ENCODE measurements at places on chromosomes 2 and 18.

- no peak for DNase-seq
These were observed 17.9 kb upstream of the ANKRD44 start for GRCh38 chr2:197328461-197328860.

DNA sequence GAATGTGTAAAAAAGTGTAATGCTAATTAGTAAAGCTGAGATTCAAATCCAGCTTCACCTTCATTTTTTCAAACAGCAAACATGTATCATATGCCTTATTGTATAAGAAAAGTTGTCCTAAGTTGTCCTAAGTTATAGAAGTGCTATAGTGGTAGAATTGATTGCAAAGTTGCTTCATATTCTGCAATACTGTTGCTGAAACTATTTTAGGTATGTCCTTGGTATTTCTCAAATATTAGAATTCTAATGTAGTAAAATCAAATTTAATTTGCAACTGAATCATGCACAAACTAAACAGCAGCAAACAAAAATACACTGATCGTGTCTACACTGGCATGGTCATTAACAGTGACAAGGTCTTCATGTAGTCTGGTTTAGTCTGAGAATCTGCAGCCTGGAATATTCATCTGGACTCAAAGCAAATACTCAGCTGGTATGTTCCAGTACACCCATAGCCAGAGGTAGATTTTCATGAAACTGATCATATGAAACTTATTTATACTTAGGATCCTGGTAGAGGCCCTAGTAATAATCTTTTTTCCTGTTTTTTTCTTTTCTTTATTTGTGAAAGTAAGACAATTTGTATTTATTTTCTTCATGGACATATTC is 555.6 kb upstream of the ZEB2 start:
- DNase-seq, result no peak

GRCh38 chr2:187509667-187510417 is 44.4 kb downstream of the TFPI start:
- DNase-seq, result no peak

- peak; percentile 91 for DNase-seq
These were observed 39.2 kb downstream of the DPYSL5 start for GRCh38 chr2:26887151-26887550.

DNA sequence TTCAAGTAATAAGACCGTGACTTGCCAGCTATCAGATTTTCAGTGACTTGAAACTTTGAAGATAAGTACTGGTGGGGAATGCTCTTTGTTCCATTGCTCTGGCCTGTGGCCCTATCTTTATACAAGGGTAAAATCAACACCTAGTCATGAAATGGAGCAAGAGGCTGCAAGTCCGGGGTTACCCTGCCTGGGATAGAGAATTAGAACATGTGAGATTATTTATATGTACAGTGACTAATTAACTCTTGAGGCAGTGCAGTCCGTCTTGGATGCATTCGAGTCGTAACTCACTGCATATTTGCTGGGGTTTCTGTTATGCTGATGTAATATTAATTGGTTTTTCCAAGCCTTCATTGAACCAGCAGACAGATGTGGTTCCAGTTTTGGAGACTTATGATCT is 105.8 kb upstream of the LYPD6 start:
- DNase-seq, result no peak

GRCh38 chr2:121189011-121189410 is 96.0 kb downstream of the TFCP2L1 start:
- DNase-seq, result peak; percentile 88

- no peak for DNase-seq
These were observed 195.5 kb downstream of the CDCA7 start for GRCh38 chr2:173550143-173550542.

DNA sequence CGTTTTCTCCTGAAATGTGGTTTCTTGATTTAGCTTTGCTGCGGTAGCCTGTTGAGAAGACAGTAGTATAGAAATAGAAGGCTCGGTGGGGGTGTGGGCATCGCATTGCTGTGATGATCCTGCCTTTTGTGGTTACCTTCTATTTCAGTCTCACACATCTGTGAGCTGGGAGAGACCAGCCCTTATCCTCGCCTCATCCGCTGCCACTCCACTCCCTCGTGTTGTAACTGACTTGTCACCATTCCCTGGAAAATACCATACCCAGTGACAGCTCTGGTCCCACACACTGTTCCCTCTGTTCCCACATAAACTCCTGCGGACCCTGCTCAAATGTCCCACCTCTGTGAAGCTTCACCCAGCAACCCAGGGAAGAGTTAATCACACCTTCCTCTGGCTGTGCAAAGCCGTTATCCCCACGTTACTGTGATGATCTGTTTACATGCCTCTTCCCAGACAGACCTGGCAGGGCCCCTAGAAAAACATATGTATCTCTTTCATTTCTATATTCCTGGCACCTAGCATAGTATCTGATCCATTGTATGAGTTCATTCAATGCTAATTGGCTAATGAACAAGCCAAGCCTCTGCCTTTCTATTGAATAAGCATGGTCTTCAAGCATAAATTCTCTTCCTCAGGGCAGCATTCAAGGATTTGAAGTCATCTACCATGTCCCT is 114.6 kb downstream of the MAPK4 start:
- no peak for DNase-seq

DNA sequence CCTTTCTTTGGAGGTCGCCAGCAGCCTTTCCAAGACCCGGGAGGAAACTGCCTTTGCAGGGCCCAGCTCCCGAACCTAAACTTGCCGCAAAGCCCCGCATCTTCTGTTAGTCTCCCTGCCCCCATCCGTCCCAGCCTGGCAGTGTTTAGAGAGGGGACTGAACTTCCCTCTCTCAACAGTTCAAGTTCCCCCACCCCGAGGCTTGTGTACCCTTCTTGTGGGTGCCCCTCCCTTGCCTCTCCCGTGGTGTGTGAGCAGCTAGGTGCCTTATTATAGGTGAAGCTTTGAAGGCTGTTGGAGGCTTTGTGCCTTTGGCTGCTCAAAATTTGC is 1.4 kb downstream of the LBH start:
- no peak for DNase-seq

- peak; percentile 27 for DNase-seq
These were observed 8.5 kb downstream of the FAM117B start for GRCh38 chr2:202643012-202643858.

- DNase-seq, result no peak
These were observed 47.7 kb downstream of the MAP3K19 start for GRCh38 chr2:134999521-134999920.

DNA sequence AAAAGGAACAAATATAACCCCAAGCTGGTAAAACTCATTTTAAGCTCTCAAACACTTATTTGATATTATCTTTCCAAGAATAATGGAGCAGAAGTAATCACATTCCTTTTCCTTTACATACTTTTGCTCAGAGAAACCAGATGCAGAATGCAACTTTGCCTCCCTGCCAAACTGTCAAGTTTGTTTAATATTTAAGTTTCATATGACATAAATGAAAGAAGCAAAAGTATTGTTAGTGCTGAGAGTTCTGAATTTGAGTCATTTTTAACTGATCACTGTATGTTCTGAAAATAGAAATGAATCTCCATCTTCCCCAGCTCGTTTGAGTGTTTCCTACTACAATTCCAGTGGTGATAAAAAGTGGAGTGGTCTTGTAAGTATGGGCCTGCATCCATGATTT is 423.4 kb downstream of the PID1 start:
- no peak for DNase-seq

DNA sequence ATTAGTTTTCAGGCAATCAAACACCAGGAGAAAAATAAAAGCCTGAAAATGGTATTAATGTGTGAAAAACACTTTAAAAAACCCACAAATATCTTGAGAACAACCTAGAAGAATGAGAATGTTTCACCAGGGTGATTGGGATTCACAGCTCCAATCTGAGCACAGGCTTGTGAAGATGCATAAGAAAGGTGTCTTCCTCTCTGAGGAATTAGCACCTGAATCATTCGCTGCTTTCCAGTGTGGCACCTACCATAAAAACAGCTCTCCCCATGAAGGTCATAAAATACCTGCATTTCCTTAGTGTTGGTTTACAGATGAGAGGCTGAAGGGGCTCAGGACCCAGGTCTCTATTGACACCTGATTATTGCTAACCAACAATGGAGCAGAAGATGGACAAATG is 499.7 kb upstream of the KLHL29 start:
- DNase-seq, result no peak

- peak; percentile 21 for DNase-seq
These were observed 200.8 kb upstream of the SIX3 start for GRCh38 chr2:44740678-44741077.

GRCh38 chr2:47815764-47816163 is 32.8 kb downstream of the MSH6 start:
- no peak for DNase-seq

DNA sequence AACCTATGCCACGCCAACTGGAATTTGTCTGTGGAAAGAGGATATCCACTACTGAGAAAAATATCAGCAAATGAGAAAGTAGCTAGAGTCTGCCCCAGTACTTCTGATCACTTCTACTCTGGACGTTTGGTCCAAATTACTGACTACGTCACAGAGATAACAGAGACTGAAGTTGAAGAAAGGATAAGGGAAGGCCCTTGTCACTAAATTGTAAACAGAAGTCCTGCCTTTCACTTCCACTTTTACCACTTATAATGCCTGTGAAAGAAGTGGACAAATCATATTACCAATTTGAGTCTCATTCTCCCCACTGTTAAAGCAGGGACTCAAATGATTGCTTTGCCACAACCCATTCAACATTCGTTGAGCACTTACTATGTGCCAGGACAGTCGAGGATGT is 173.9 kb upstream of the ERBB4 start:
- no peak for DNase-seq

DNA sequence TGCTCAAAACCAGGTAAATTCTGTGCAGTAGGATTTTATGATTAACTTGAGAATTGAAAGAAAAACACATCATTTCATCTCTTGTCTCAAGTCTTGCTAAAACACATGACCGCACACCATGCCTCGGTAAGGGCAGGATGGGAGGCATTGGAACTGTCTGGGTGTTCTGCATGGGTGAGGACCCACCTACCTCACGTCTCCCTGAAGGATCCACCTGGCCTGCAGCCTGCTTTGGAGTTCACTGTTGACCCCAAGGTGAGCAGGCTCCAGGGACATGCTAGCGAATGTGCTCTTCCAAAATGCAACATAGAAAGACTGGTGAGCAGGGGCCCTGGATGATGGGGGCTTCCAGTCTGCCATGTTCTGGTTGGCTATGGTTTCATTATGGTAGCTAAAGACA is 131.5 kb downstream of the NCK2 start:
- DNase-seq, result no peak

- no peak for DNase-seq
These were observed 609 bp downstream of the SIGLEC15 start for GRCh38 chr18:45826084-45826483.

DNA sequence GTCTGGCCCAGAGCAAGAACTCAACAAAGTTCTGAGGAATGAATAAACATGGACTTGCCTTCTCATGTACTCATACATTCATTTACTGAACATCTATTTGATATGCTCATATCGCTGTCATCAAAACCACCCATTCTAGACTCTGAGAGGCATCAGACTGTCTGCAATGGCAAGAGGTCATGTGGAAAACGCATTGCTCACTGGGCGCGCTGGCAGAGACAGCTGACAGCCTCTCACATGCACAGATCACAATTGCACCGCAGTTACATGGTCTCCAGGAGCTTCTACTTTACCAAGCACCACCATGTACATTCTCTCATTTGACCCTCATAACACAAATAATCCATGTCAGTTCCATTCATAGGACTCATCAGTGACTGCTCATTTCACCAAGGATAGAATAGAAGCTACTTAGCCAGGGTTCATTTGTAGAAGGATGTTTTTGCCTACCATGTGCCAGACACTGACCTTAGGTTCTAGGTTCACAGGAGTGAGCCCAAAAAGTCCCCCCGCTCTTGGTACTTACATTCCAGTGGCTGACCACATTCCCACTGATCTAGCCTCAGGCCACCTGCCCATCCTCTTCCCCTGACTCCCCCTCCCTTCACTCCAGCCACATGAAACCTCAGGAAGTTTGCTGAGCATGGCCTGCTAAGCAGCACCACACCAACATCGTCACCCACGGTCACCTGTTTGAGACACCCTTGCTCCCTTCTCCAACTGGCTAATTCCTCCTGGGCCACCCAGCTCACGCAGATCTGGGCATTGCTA is 6.1 kb downstream of the FAM124B start:
- DNase-seq, result no peak

GRCh38 chr2:130987519-130988425 is 105.5 kb downstream of the FAM168B start:
- no peak for DNase-seq

DNA sequence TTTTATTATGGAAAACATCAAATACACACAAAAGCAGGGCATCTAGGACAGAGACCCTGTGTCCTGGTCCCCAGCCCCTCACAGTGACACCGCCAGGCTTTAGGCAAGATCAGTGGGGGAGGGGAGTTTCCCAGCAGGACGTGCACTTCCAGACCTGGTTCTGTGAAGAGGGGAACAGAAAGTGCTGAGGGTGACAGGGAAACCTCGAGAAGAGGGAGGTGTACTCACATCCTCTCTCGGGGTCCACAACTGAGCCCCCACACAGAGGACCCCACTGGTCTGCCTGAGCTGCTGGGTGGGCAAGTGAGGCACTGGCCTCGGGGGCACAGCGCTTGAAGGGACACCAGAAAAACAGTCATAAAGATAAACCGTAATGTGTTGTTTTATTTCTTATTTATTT is 4.4 kb upstream of the GPR35 start:
- no peak for DNase-seq

- no peak for DNase-seq
These were observed 1.8 kb upstream of the ID2 start for GRCh38 chr2:8679827-8680731.

GRCh38 chr2:10774394-10774793 is 38.2 kb downstream of the PDIA6 start:
- DNase-seq, result no peak

DNA sequence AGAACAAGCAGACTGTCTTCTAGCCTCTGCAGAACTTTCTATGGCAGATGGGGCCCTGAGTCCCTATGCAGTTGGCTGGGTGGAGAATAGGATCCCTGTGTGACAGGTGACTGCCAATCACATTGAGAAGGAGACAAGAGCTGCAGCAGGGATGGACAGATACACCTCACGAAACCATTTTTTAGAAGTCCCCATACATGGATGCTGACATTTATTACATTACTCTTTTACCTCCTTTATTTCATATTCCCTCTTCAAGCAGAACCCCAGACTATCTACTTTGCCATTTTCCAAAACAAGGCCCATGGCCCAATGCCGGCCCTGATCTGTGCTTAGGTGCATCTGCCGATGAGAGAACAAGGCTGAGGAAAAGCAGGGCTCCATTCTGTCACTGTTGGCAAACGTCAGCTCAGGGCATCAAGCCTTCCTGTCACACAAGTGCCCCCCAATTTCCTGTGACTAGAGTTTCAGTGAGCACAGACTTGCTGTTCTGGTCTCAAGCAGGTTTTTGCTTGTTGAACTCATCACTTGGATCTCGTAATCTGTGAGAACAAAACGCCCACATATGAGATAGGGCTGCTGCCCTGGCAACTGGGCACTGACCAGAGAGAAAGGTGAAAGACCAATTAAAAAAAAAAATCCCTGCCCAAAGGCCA is 35.8 kb downstream of the LOXHD1 start:
- DNase-seq, result no peak

GRCh38 chr2:222998459-222998858 is 53.5 kb upstream of the KCNE4 start:
- no peak for DNase-seq

- no peak for DNase-seq
These were observed 134.9 kb upstream of the SLC14A2 start for GRCh38 chr18:45480219-45481015.

- no peak for DNase-seq
These were observed 125.4 kb downstream of the CELF4 start for GRCh38 chr18:37440206-37440605.

GRCh38 chr2:68715353-68716041 is 19.1 kb upstream of the ARHGAP25 start:
- peak; percentile 70 for DNase-seq

GRCh38 chr2:37301408-37301807 is 23.2 kb downstream of the PRKD3 start:
- DNase-seq, result peak; percentile 21

All from NB4 (cell line).